ENCODE measurements at places on chromosomes 4 and X.

DNA sequence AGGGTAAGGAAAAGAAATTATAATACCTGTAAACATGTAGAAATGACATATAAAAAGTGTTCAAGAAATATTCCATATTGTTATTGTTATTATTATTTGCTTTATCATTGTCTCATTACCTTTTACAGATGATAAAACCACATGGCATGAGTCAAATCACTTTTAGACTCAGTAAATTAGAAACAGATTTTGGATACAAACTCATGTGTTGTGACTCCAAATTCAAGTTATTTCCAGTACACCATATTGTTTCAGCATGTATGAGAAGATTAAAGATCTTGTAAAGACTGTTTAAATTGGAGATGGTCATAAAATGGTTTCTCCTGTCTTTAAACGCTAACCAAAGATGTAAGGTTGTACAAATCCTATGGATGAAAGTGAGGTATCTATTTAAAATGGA lies 18.1 kb downstream of the PPP1R2C start:
- no peak for DNase-seq

DNA sequence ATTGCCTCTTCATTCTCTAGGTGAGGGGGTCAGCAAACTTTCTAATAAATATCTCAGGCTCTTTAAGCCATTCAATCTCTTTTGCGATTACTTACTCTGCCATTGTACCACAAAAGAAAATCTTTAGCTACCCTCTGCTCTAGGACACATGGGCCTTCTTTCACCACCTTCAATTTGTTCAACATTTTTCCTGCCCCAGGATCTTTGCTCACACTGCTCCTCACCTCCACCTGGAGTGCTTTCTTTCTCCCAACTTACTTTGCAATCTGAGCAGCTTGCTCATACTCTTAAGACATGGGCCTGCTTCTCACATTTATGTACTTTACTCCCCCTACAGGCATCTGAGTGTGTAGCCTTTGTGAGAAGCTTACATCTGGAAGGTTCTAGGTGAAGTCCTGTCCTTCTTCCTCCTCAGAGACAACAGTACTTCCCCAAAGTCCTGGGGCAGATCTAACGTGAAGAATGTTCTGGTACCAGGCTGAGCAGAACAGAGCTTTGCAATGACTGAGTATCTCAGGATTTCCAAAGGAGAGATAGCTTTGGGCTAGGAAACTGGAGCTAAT lies 55.0 kb upstream of the PRDM5 start:
- DNase-seq = peak; percentile 32

DNA sequence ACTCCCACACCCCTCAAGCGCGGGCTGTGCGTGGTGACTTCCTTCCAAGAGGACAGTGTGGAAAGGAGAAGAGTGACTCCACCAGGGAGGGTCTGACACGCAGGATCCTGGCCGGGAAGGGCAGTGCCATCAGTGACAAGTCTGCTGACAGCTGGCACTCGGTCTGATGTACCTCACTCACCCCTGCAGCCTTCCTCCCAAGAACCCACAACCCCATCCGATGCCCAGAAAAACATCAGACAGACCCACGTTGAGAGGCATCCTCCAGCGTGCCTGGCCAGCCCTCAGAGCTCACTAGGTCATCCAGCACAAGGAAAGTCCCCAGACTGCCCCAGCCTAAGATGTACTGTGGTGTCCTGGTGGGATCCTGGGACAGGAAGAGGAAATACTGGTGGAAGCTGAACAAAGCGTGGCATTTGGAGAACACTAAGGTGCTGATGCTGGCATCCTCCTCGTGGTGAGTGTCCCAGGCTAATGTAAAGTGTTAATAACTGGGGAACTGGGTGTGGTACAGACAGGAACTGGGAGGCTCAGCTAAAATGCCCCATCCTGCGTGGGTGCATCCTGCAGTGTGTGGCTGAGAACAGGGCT lies 200.0 kb upstream of the PSAPL1 start:
- DNase-seq = no peak

DNA sequence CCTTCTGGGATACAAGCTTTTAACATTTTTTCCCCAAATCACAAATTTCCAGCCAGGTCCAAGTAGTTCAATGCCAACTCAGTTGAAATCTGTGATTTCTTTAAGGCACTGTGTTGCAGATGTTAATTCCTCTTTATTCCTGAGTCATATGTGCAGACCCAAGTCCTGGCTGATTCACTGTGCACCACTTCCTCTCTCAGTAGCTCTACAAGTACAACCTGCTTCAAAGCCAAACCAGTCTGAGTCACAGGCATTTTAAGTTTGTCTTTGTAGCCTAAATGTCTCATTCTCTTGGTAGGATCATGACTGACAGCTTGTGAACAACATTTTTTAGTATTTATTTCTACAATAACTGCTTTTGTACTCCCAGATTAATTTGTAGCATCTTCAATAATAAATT lies 165.6 kb upstream of the S100G start:
- DNase-seq = peak; percentile 18

GRCh38 chr4:8656185-8656517 lies 63.6 kb downstream of the CPZ start:
- no peak for DNase-seq

GRCh38 chr4:87853108-87853507 lies 20.3 kb downstream of the MEPE start:
- no peak for DNase-seq

DNA sequence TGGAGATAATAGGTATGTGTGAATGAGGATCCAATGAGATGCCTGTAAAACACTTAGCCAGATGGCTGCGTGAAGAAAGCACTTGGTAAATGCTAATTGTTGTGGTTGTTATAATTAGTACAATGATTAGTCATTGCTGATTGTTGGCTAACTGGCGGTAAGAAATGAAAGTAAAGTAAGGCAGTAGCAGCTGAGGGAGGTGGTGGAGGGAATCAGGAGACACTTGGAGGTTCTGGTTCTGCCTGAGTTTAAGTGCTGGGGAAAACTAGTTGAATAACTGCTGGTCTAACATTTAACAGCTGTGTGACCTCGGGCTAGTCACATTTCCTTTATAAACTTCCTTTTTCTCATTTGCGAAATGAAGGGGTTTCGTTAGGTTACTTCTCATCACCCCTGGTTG lies 30.9 kb downstream of the CD38 start:
- peak; percentile 14 for DNase-seq

GRCh38 chrX:17968367-17968766 lies 107.3 kb upstream of the RAI2 start:
- no peak for DNase-seq

DNA sequence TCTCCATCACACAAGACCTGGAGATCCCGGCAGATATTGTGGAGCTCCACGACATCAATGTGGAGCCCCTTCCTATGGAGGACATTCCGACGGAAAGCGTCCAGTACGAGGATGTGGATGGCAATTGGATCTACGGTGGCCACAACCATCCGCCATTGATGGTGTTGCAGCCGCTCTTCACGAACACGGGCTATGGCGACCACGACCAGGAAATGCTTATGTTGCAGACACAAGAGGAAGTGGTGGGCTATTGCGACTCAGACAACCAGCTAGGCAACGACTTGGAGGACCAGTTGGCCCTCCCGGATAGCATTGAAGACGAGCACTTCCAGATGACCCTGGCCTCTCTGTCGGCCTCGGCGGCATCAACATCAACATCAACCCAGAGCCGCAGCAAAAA lies 717 bp downstream of the YY2 start:
- DNase-seq = no peak

GRCh38 chr4:53804719-53805118 lies 213.4 kb upstream of the LNX1 start:
- no peak for DNase-seq

DNA sequence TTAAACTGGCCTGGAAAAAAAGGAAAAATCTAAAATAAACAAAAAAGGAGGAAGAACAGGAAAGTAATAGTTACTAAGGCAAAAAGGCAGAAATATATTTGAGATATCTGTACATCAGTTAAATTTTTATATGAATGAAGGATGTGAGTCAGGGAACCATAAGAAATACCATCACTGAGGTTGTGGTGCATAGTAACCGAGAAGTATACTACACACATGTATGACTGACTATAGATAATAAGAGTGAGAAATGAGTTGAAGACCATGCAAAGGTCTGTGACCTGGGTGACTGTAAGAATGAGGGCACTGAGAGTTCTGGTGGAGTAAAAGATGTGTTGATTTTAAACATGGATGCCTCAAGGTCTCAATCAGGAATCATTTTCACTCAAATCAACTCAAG lies 220.6 kb upstream of the FAM241A start:
- DNase-seq = no peak
